ENCODE measurements at places on chromosomes 1 and 21. TPM values are rescaled to one million over a fixed set of nuclear protein-coding genes. Genes with fewer than 3 reads are reported as not detected.

Gene IL19
- not detected for total RNA-seq

DNA sequence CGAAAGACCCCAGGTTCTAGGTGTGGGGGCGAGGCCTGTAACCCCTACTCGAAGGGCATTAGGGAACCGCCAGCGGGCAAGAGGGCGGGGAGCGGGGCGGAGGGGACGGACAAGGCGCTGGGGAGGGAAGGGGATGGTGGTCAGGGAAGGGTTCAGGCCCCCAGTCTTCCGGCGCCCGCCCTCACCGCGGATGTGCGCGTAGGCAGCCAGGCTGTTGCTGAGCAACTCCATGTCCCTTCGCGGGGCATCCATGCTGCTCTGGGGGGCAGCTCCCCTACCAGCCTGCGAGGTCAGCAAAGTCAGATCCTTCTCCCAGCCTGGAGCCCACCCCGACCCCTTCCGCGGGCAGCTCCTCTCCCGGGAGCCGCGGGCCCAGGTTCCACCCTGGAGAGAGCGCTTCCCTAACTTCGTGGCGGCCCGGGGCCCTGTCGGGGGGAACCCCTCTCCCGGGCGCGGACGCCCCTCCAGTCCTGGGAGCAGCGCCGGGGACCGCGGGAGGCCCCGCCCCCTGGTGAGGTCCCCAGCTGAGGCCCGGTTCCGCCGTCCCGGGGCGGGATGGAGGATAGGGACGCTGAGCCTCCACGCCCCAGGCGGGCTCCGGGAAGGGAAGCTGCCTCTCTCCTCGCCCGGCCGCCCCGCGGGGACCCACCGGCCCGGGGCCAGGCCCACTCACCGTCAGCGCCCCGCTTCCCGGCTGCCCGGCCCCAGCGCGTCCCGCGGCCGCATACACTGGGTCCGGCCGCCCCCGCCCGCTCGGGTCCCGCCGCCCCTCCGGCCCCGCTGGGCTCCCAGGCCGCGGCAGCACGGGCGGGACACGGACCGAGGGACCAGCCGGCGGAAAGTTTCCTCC lies 434 bp downstream of the EVA1B start:
- no peaks in the 10 kb centered on the region for H3K36me3 ChIP-seq
- peaks cover 26% of the 10 kb centered on the region for H3K4me1 ChIP-seq
- no peaks in the 10 kb centered on the region for H3K27me3 ChIP-seq
- H3K27ac ChIP-seq: peak overlapping the region; percentile 79
- DNase-seq: no peak
- peak overlapping the region; percentile 86 for H3K4me3 ChIP-seq

Gene GSTM5
- 4.0 TPM for total RNA-seq

- peaks cover 2% of the 10 kb centered on the region for H3K27me3 ChIP-seq
- no peak overlapping the region for H3K27ac ChIP-seq
- peaks cover 6% of the 10 kb centered on the region for H3K4me1 ChIP-seq
- H3K36me3 ChIP-seq: no peaks in the 10 kb centered on the region
- no peak for DNase-seq
- H3K4me3 ChIP-seq: no peak overlapping the region
Measured at GRCh38 chr1:1245178-1245816, 1.2 kb downstream of the C1QTNF12 start.

GRCh38 chr1:65792669-65793358 lies at the start of gene PDE4B:
PDE4B (plus strand) TSS chr1:65792895.
- H3K4me1 ChIP-seq: peaks cover 10% of the 10 kb centered on the region
- peak within 1 kb of the TSS; percentile 43 for H3K27ac ChIP-seq
- peak within 1 kb of the TSS; percentile 45 for H3K4me3 ChIP-seq
- DNase-seq: no peak
- H3K27me3 ChIP-seq: peaks cover 11% of the 10 kb centered on the region

GRCh38 chr1:75539230-75540116 lies 71.4 kb downstream of the SLC44A5 start:
- no peak overlapping the region for H3K27ac ChIP-seq
- H3K27me3 ChIP-seq: no peaks in the 10 kb centered on the region
- H3K36me3 ChIP-seq: no peaks in the 10 kb centered on the region
- no peak overlapping the region for H3K4me3 ChIP-seq
- DNase-seq: no peak

Gene IVNS1ABP
- 79.3 TPM for total RNA-seq

- no peak for DNase-seq
- no peaks in the 10 kb centered on the region for H3K4me1 ChIP-seq
- no peak overlapping the region for H3K4me3 ChIP-seq
- H3K27me3 ChIP-seq: no peaks in the 10 kb centered on the region
- no peak overlapping the region for H3K27ac ChIP-seq
Measured at GRCh38 chr1:82299056-82299455, 498.3 kb downstream of the ADGRL2 start.

DNA sequence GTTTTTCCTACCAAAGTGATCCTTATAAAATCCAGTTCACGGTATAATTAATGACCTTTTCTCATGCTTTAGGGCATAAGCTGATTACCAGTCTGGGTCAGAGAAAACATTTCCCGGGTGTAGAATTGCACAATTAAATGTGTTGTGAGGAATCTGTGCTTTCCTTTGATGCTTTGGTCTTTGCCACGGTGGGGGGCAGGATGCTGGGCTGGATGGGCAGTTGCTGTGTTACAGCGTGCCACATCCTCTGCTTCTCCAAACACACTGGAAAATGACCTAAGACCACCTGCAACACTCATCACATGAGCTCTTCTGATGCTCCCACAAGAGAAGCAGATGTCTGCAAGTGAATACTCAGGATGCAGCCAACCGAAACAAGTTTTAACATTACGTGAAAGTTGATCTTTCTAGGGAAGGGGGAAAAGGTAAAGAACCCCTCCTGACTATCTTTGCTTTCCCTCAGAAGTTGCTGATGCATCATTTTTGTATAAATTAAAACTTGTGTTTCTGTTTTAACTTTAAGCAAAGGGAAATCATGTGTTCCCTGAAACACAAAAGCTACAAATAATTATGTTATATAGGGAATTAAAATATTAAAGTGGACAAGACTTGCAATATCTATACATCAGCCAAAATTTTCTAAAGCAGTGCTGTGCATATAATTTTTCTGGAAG lies 515.3 kb upstream of the NR5A2 start:
- H3K4me1 ChIP-seq: no peaks in the 10 kb centered on the region
- H3K27ac ChIP-seq: no peak overlapping the region

Gene ERO1B
- total RNA-seq: 5.0 TPM

DNA sequence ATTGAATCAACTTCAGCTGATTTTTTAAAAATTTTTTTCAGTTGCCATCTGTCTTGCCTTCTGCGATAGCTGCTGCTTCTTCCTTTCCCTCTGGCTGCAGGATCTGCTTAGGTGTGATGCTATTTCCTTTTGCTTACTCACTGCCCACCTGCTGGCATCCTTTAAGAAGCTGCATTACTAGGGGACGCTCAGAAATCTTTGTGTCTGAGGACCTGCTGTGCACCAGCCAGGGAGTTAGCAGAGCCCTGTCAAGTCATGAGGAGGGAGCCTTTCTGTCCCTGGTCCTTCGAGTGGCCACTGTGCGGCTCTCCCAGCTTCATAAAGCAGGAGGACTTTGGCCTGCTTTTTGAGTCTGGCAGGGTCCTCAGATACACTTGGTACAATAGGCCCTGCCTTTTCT lies 327.8 kb downstream of the USH2A start:
- H3K4me3 ChIP-seq: no peak overlapping the region
- H3K27ac ChIP-seq: no peak overlapping the region
- no peaks in the 10 kb centered on the region for H3K36me3 ChIP-seq
- H3K4me1 ChIP-seq: no peaks in the 10 kb centered on the region
- no peaks in the 10 kb centered on the region for H3K27me3 ChIP-seq

Gene PLA2G5
- total RNA-seq: 5.1 TPM

Gene FCRLA
- total RNA-seq: 0.52 TPM

DNA sequence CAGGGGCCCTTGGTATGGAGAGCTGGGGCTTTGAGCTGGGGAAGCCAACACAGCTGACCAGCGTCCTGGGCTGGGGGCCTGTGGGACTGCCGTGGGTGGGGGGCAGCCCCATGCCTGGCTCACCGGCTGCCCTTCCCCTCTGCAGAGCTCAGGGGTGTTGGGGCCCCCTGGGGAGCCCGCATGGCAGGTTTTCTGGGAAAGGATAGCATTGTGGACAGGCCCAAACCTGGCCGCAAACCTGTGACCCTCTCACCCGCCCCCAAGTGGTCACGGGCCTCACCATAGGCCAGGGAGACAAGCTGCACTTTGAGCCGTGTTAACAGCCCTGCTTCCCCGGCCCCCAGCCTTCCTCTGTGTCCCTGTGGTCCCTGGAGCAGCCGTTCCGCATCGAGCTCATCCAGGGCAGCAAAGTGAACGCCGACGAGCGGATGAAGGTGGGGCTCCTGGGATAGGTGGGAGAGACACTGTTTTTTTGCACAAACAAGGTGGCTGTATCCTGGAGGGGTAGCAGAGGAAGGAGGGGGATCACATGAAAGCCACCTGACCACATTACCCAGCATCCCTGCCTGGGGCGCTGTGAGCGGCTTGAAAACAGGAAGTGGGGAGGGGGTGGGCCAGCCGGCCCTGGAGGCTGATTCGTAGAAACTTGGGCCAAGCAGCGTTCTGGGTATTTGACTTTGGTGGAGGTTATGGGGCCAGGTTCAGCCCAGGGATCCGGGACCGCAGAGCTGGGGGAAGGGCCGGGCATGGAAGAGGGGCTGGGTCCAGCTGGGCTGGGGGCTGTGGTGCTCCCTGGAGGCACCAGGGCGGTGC lies 65.9 kb downstream of the PIK3CD start:
- peak; percentile 85 for DNase-seq
- peaks cover 38% of the 10 kb centered on the region for H3K36me3 ChIP-seq
- peak overlapping the region; percentile 78 for H3K27ac ChIP-seq
- no peak overlapping the region for H3K4me3 ChIP-seq

DNA sequence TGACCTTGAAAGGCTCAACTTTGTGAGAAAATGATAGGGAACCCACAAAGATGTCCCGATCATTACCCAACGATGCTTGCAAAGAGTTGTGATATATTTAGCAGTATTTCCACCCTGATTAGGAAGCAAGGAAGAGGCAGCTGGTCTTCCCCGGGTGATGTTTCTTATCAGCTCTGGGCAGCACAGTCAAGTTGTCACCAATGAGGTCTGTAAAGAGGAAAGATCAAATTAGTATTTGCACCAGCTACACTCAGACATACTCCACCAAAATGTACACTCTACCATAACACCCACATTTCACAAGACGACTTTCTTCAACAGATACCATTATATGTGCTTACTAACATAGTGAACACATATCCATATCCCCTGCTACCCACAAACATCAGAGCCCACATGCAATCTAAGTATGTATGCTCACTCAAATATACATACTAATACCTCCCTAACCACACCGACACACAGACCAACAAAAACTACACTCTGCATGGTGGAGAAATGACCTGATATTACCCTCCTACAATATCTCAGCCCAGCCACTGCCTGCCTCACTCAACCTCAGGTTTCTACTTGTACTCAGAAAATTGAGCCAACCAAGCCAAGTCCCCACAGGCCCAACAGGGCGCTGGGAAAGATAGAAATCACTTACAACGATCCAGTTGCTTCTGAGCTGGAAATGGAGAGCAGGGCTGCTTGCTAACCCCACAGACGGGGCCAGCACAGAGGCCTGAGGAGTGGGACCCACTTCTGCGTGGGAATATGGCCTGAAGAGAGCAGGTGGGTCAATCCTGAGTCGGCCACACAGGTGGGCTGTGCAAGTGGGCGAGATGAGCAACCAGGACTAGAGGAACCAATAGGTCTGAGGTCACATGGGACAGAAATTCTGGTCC lies 4.6 kb upstream of the BTG2 start:
- no peak overlapping the region for H3K27ac ChIP-seq
- no peak for DNase-seq
- H3K4me3 ChIP-seq: no peak overlapping the region
- H3K36me3 ChIP-seq: no peaks in the 10 kb centered on the region

GRCh38 chr1:10932088-10932487 lies 80.4 kb upstream of the TARDBP start:
- H3K4me3 ChIP-seq: no peak overlapping the region
- no peak for DNase-seq
- H3K36me3 ChIP-seq: no peaks in the 10 kb centered on the region
- no peak overlapping the region for H3K27ac ChIP-seq
- H3K27me3 ChIP-seq: no peaks in the 10 kb centered on the region

Gene CRYZ
- 36.8 TPM for total RNA-seq

DNA sequence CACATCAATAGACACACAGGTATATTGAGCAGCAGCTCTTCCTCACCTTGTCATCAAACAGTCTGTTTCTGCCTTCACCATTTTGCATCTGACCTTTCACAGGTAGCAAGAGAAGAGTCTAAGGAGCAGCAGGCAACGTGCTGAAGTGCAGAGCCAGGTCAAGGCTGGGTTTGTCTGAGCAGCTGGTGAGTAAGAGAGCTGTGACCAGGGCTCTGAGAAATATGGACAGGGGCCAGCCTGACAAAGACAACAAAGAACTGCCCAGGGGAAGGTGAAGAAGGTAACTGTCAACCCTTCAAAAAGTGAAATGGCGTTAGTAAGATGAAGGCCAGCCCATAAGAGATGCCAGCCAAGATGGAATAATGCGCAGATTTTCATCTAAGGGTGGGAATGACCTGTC lies 58.9 kb upstream of the LRRC8D start:
- no peak overlapping the region for H3K4me3 ChIP-seq
- H3K27ac ChIP-seq: no peak overlapping the region
- no peaks in the 10 kb centered on the region for H3K36me3 ChIP-seq
- H3K27me3 ChIP-seq: no peaks in the 10 kb centered on the region
- no peak for DNase-seq
- peaks cover 49% of the 10 kb centered on the region for H3K4me1 ChIP-seq

Gene ZNF695
- not detected for total RNA-seq

- no peak for DNase-seq
- H3K4me1 ChIP-seq: peaks cover 4% of the 10 kb centered on the region
- H3K27me3 ChIP-seq: no peaks in the 10 kb centered on the region
- H3K4me3 ChIP-seq: no peak overlapping the region
Measured at GRCh38 chr1:245956225-245956624, 550.9 kb downstream of the SMYD3 start.

Gene ACOT11
- 6.8 TPM for total RNA-seq

Gene ATP1A2
- 2.8 TPM for total RNA-seq

DNA sequence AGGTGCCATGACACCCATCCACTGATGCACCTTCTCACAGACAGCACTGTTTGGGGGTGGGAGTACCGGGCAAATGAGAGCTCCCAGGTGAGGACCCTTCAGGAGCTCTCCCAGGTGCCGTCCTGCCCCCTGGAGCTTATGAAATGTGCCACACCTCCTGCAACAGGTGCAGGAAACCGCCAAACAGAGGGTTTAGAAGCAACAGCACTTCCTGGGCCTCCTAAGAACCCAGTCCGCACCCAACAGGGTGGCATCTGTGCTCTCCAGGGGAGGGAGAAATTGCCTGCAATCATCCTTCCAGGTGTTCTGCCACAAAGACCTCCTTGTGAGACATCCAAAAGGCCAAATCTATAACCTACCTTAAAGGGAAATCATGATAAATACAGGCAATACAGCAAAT lies 87.7 kb upstream of the ATP1B1 start:
- DNase-seq: no peak
- H3K4me1 ChIP-seq: no peaks in the 10 kb centered on the region
- H3K36me3 ChIP-seq: no peaks in the 10 kb centered on the region
- H3K27ac ChIP-seq: no peak overlapping the region
- no peaks in the 10 kb centered on the region for H3K27me3 ChIP-seq
